ENCODE measurements at places on chromosomes 7 and 10.

DNA sequence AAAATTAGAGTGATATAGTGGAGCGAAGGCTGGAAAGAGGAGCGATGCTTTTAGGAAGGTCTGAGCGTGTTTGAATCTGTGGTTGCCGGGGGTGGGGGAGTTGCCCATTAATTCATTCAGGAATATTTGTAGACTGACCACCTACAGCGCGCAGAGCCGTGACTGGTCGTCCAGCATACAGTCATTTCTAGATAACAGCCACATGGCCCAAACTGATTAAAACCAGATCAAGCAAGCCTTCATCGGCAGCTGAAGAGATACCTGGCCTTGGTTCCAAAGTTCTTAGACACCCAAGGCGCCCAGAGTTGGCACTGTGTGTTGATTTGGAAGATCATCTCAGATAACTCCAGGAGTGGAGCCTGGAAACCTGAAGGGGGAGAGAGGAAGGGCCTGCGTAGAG lies 1.7 kb downstream of the PROSER2 start:
- DNase-seq, result no peak

GRCh38 chr10:78802866-78803265 lies 265.9 kb upstream of the ZMIZ1 start:
- DNase-seq, result peak; percentile 78

DNA sequence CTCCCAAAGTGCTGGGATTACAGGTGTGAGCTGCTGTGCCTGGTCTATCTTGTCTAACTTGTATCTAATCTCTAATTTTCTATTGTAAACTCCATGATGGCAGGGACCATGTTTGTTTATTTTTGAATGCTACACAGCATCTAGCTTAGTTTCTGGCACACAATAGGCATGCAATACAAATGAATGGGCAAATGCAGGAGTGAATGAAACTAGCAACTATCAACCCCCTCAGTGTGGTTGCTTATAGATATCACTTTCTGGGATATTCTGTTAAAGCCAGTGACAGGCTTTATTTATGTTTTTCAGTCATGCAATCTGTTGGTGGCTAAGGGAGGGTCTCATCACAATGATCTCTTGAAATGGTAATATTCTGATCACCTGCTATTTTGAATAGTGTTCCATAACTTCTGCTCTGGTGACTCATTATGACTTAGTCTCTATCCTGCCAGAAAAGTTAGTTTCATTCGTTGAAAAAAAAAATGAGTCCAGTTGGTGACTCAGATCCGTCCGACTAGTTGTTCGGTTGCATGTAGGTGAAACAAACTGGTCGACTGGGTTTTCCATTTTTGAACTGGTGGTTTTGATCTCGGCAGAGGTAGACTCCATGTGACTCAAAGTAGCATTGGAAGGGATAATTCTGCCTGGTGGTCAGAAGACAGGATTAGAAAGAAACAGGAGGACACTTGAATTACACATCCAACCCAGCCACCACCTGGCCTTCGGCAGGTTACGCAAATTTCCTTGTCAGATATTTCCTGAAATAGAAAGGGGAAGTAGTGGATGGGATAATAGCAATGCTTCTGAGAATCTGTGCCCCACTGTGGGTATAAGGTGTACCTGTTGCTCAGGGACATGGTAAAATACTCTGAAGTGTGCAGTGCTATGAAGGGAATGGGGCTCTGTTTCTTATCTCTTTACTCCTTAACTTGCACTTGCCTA lies 76.8 kb downstream of the GATA3 start:
- no peak for DNase-seq

DNA sequence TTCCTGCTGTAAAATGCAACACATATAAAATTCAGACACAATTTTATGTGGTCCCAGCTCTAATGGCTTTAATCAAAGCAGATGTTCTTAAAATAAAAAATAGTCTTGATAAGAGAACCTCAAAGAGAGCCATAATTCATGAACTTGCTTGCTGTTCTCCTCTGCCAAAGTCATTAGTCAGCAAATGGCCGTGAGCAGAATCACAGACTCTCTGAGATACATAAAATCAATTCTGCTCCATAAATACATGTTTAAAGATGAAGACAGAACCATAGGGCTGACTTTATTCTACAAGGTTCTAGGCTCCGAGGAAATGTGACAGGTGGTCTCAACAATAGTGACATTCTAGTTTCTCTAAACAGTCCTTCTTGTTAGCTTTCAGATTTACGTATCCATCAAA lies 29.8 kb downstream of the HSPA12A start:
- DNase-seq, result no peak

DNA sequence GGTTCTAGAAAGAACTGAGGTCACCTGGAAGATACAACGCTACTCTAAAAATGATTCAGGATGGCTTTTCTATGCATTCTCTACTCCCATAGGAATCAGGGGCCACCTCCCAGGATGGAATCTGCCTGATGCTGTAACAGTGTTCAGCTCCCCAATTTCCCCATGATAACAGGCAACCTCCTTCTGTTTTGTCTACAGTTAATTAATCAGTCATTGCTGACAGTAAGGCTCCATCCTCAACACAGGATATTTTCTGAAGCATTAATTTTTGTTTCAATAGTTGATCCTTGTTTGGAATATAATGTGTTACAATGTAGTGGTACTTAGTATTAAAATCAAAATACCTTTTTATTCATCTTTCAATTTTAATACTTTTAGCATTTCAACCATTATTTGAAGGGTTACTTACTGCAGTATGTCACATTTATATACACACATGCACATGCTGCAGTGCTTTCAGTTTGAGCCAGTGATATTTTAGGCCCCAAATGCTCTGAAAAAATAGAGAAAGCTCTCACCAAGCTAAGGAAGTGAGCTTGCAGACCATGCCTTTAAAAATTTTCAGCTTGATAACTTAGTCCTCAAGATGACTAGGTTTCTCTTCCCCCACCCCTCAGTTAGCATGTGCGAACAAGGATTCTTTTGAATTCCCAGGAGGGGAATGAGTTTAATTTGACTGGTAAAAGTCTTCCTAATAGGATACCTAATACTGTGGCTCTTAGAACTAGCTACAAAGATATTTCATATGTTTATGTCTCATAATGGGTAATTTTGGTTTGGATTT lies 592 bp upstream of the PIK3CG start:
- DNase-seq, result no peak

- DNase-seq, result no peak
Observed at GRCh38 chr10:91909117-91909677, at the start of gene FGFBP3. FGFBP3 (minus strand) TSS chr10:91909486; CDS start chr10:91908969, 517 bp downstream.

GRCh38 chr7:23196306-23196705 lies 14.5 kb downstream of the NUP42 start:
- DNase-seq, result no peak

DNA sequence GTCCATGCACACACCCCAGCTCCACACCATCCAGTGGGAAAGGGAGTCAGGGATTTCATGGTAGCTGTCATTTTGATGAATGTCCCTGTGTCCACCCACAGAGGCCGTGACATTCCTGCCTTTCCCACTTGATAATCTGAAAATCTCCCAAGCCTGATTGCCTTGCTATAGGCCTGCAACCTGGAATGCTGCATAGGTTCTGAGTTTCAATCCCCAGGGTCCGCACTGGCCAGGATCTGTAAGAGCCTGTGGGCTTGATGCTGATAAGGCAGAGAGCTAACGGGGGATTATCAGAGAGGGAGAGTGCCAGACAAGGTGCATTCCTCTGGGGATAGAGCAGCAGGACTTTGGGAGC lies 57.5 kb downstream of the RBM20 start:
- DNase-seq, result no peak

DNA sequence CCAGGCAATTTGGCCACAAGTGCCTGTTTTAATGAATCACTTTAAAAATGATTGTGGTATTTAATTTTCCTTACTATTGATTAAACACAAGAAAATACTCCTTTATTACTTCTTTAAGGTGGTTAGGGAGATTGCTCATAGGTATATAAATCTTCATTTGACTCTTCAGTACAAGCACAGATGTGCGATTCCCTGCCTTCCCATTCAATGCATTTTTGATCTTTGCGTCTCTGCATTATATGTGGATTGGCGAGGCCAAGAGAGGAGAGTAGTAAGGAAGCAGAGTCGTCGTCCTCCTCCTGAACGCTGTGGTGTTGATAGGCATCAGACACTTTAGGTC lies 683.7 kb downstream of the LRMDA start:
- DNase-seq, result no peak

DNA sequence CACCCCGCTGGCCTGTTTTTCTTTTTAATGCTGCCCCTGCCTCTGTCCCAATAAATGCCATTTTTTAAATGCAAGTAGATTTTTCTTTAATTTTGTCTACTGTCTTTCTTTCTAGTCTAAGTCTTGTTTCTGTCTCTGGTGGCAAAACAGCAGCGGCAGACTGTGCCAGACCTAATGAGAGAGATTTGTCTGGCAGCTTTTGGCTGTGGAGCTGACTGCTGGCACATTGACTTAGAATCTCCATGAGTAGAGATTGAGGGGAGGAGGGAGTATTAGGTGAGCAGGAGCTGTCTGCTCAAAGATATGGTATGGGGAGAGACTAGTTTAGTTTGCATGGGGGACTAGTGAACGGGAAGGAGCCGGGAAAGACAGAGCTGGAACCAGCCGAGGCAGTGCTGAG lies 13.0 kb downstream of the VWA2 start:
- DNase-seq, result no peak

- DNase-seq, result no peak
Observed at GRCh38 chr10:1128649-1129048, 72.5 kb downstream of the WDR37 start.

- peak; percentile 78 for DNase-seq
Observed at GRCh38 chr7:129948877-129949291, 3.9 kb downstream of the UBE2H start.

GRCh38 chr7:28627263-28627653 lies 214.9 kb downstream of the CREB5 start:
- peak; percentile 22 for DNase-seq
